ENCODE measurements at places on chromosomes 7 and 10. TPM values are rescaled to one million over a fixed set of nuclear protein-coding genes. Genes with fewer than 3 reads are reported as not detected.

DNA sequence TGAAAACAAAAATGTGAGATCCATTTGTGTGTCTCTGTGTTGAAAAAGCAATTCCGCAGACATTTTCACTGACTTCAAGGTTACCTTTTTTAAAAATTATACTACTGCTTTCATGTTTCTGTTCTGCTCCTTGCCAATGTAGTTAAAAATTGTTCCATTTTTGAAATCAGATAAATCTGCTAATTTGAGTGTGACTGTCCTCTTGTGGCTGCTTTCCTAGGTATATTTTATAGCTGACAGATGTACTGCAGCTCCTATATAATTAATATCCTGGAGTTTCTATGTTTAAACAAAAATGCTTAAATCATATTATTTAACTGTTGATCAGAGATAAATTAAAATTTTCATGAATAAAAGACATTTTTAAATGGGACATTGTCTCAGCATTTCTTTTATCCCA is 177.6 kb upstream of the LRRTM3 start:
- DNase-seq, result no peak
- no peak overlapping the region for H3K4me3 ChIP-seq
- H3K27me3 ChIP-seq, result no peaks in the 10 kb centered on the region
- no peaks in the 10 kb centered on the region for H3K4me1 ChIP-seq
- no peaks in the 10 kb centered on the region for H3K36me3 ChIP-seq

DNA sequence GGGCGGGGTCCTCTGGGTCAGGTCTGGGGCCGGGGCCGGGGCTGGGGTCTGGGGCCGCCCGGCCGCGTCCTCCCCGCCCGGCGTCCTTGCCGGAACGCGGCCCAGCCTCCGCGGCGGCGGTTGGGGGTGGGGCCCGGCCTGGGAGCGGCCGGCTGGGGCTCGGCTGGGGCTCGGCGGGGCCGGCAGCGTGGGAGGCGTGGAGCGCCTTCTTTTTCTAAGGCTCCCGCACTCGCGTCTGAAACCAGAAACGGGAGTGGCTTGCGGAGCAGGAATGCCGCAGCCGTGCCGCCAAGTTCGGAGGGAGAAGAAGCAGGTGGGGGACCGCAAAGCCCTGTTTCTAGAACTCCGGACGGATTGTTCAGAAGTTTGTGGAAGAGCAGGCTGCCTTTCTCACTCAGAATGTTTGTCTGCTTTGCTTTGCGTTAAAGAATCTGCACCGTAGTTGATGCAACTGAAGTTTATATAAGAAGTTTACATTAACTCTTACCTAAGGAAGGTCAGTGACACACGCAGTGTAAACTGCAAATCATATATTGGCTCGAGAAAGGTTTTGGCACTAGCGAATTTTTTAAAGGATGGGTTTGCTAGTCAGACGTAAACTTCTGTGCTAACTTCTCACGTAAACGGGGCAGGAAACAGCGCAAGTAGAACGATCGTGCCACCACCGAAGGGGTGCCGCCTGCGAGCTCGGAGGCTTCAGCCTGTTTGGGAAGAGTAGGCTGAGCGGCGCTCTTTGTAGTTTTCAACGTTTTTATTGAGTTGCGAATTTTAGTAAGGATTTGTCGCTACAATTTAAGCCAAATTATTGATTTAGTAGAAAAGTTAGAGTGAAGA is 729 bp downstream of the DNAJB6 start:
- H3K27me3 ChIP-seq, result no peaks in the 10 kb centered on the region
- peak; percentile 95 for DNase-seq
- H3K36me3 ChIP-seq, result no peaks in the 10 kb centered on the region
- peak overlapping the region; percentile 99 for H3K27ac ChIP-seq
- peak overlapping the region; percentile 71 for H3K4me3 ChIP-seq

- H3K4me3 ChIP-seq, result no peak overlapping the region
- no peak overlapping the region for H3K27ac ChIP-seq
- no peaks in the 10 kb centered on the region for H3K36me3 ChIP-seq
- H3K4me1 ChIP-seq, result no peaks in the 10 kb centered on the region
Observed at GRCh38 chr10:89151857-89152256, 55.3 kb downstream of the CH25H start.

GRCh38 chr7:157395206-157395605 is 58.4 kb downstream of the DNAJB6 start:
- H3K27ac ChIP-seq, result no peak overlapping the region
- no peaks in the 10 kb centered on the region for H3K27me3 ChIP-seq
- peaks cover 15% of the 10 kb centered on the region for H3K4me1 ChIP-seq
- no peak overlapping the region for H3K4me3 ChIP-seq

- DNase-seq, result no peak
- H3K4me3 ChIP-seq, result no peak overlapping the region
- no peaks in the 10 kb centered on the region for H3K4me1 ChIP-seq
Observed at GRCh38 chr10:5600908-5601307, 65.5 kb downstream of the ASB13 start.

Gene CACNB2
- 3.1 TPM for total RNA-seq

DNA sequence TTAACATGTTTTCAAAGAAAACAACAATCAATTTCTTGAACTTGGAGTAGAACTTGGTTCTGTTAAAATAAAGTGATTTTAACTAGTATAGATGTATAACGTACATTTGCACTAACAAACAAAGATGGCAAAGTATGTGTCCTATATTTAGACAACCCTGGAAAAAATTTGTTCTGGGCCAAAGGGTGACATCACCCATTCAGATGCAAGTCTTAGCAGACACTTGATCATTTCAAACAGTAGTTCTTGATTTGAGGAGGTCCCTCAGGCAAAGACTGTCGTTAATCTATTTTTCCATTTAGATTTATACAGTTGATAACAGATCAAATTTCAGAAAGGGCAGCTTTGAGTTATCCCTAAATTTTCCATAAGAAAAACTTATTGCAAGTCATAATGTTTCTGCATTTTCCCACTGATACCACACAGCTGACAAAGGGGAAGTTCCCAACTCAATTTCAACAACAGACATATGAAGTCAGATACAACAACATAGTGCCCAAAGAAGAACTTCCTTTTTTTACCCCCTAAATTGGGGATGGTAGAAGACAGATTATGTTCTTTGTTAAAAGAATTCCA is 5.2 kb downstream of the NMT2 start:
- no peak overlapping the region for H3K4me3 ChIP-seq
- no peaks in the 10 kb centered on the region for H3K27me3 ChIP-seq
- no peaks in the 10 kb centered on the region for H3K36me3 ChIP-seq
- no peak for DNase-seq
- peaks cover 6% of the 10 kb centered on the region for H3K4me1 ChIP-seq

DNA sequence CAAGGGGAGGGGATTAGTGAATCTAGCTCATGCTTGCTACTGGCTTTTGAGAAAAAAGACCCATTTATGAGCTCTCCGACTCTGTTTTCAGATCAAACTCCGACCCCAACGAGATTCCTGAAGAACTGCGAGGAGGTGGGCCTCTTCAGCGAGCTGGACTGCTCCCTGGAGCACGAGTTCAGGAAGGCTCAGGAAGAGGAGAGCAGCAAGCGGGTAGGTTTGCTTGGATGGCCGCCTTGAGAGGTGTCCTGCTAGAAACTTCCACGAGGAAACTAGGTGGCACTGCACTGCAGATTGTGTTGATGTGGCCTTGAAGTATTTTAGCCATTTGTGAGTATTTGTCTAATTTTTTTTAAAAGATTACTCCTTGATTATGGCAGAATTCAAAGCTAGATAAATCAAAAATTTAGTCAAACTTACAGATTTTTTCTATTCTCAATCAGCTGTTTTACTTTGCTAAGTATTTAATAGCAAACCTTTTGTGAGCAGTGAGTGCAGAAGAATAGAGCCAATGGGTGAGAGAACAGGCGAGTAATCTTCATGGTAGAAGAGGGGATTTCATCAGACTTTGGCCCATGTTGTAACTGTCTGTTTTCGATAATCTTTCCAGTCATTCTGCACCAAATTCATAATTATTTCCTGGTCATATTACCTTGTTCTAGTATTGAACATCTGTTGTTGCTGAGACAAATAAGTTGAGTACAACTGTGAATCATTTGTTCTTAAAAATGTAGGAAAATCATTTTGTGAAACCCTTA is 95.4 kb downstream of the CREB5 start:
- no peak for DNase-seq
- H3K27ac ChIP-seq, result no peak overlapping the region
- H3K36me3 ChIP-seq, result no peaks in the 10 kb centered on the region

Gene LEP
- total RNA-seq, result not detected

GRCh38 chr7:922334-923107 is 32.0 kb downstream of the ADAP1 start:
- DNase-seq, result peak; percentile 54
- peaks cover 21% of the 10 kb centered on the region for H3K4me1 ChIP-seq
- no peak overlapping the region for H3K4me3 ChIP-seq
- H3K27me3 ChIP-seq, result no peaks in the 10 kb centered on the region
- peak overlapping the region; percentile 76 for H3K27ac ChIP-seq

DNA sequence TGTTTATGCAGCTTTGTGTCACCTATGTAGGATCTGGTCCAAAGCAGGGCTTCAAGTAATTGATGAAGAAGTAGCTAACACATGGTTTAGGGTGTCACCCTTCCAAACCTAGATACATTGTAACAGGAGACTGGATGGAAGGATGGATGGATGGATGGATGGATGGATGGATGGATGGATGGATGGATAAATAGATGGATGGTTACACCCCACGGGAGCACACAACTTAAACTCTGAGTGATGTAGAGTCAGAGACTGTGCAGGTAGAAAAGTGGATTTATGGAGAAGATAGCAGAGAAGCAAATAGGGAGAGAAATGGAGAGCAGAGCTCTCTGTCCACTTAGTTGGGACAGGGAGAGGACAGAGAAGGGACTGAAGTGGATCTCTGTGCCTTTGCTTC is 78.4 kb downstream of the NHLRC2 start:
- H3K27me3 ChIP-seq, result no peaks in the 10 kb centered on the region
- H3K36me3 ChIP-seq, result no peaks in the 10 kb centered on the region
- H3K4me3 ChIP-seq, result no peak overlapping the region
- peaks cover 3% of the 10 kb centered on the region for H3K4me1 ChIP-seq

Gene PTF1A
- total RNA-seq, result not detected

GRCh38 chr10:21638681-21639080 is 104.6 kb downstream of the MLLT10 start:
- DNase-seq, result no peak
- H3K27ac ChIP-seq, result no peak overlapping the region
- no peaks in the 10 kb centered on the region for H3K36me3 ChIP-seq
- H3K4me1 ChIP-seq, result no peaks in the 10 kb centered on the region
- H3K4me3 ChIP-seq, result no peak overlapping the region

GRCh38 chr7:4712281-4713182 is 30.4 kb downstream of the FOXK1 start:
- no peak overlapping the region for H3K4me3 ChIP-seq
- peaks cover 72% of the 10 kb centered on the region for H3K4me1 ChIP-seq
- H3K36me3 ChIP-seq, result no peaks in the 10 kb centered on the region
- no peak for DNase-seq
- H3K27ac ChIP-seq, result peak overlapping the region; percentile 54

GRCh38 chr7:127845522-127846214 is 185.6 kb downstream of the LRRC4 start:
- H3K27me3 ChIP-seq, result no peaks in the 10 kb centered on the region
- no peak overlapping the region for H3K27ac ChIP-seq
- no peaks in the 10 kb centered on the region for H3K36me3 ChIP-seq
- peaks cover 19% of the 10 kb centered on the region for H3K4me1 ChIP-seq
- DNase-seq, result no peak

Gene VIPR2
- total RNA-seq, result not detected

Gene ANKRD1
- 223 TPM for total RNA-seq

GRCh38 chr10:128734161-128734560 is 607.9 kb upstream of the MKI67 start:
- no peak overlapping the region for H3K27ac ChIP-seq
- H3K4me3 ChIP-seq, result no peak overlapping the region
- DNase-seq, result no peak
- no peaks in the 10 kb centered on the region for H3K36me3 ChIP-seq
- no peaks in the 10 kb centered on the region for H3K27me3 ChIP-seq
- no peaks in the 10 kb centered on the region for H3K4me1 ChIP-seq

Gene CALML5
- not detected for total RNA-seq

Gene SYT15
- total RNA-seq, result 23.9 TPM

GRCh38 chr7:129853661-129854268 is 99.0 kb downstream of the UBE2H start:
- H3K4me1 ChIP-seq, result peaks cover 35% of the 10 kb centered on the region
- peak overlapping the region; percentile 3 for H3K27ac ChIP-seq
- no peak overlapping the region for H3K4me3 ChIP-seq
- DNase-seq, result peak; percentile 42
- H3K27me3 ChIP-seq, result no peaks in the 10 kb centered on the region

GRCh38 chr7:106562711-106563366 is 98.1 kb downstream of the CCDC71L start:
- DNase-seq, result no peak
- H3K4me1 ChIP-seq, result no peaks in the 10 kb centered on the region
- no peak overlapping the region for H3K4me3 ChIP-seq
- no peak overlapping the region for H3K27ac ChIP-seq
- H3K27me3 ChIP-seq, result no peaks in the 10 kb centered on the region
- H3K36me3 ChIP-seq, result no peaks in the 10 kb centered on the region

GRCh38 chr7:37738321-37738720 is 54.8 kb downstream of the GPR141 start:
- H3K27me3 ChIP-seq, result no peaks in the 10 kb centered on the region
- no peak overlapping the region for H3K4me3 ChIP-seq
- H3K27ac ChIP-seq, result no peak overlapping the region
- DNase-seq, result no peak
- no peaks in the 10 kb centered on the region for H3K36me3 ChIP-seq

Gene PHKG1
- total RNA-seq, result 0.49 TPM

GRCh38 chr7:126228356-126229061 is 1024.2 kb downstream of the GRM8 start:
- no peak overlapping the region for H3K27ac ChIP-seq
- H3K36me3 ChIP-seq, result no peaks in the 10 kb centered on the region
- no peak for DNase-seq
- H3K4me3 ChIP-seq, result no peak overlapping the region

Gene NPC1L1
- 0.30 TPM for total RNA-seq

GRCh38 chr10:31977440-31978155 is 49.0 kb upstream of the ARHGAP12 start:
- H3K4me1 ChIP-seq, result peaks cover 16% of the 10 kb centered on the region
- no peak overlapping the region for H3K4me3 ChIP-seq
- H3K27me3 ChIP-seq, result no peaks in the 10 kb centered on the region
- peak overlapping the region; percentile 1 for H3K27ac ChIP-seq
- no peak for DNase-seq

DNA sequence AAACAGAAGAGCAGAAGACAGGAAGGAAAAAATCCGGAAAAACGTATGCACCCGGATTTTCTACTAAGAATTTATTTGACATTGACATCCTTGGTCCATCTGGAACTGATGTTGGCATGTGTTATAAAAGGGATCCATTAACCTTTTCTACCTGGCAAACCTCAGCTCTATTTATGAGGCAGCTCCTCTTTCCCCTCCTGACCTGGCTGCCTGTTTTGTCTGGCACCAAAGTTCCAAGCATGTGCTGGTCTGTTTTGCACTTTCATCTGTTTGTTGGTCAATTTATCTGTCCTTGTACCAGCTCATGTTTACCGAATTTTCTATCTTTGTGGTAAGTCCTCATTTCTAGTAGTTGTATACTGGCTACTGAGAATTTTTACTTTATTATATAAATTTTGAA is 258.0 kb downstream of the TNS3 start:
- DNase-seq, result no peak
- H3K4me3 ChIP-seq, result no peak overlapping the region
- H3K36me3 ChIP-seq, result peaks cover 3% of the 10 kb centered on the region
- H3K27ac ChIP-seq, result peak overlapping the region; percentile 19

Gene ANK3
- 109 TPM for total RNA-seq

- peak overlapping the region; percentile 81 for H3K27ac ChIP-seq
- DNase-seq, result no peak
- no peaks in the 10 kb centered on the region for H3K27me3 ChIP-seq
- no peak overlapping the region for H3K4me3 ChIP-seq
- peaks cover 93% of the 10 kb centered on the region for H3K4me1 ChIP-seq
Observed at GRCh38 chr7:44634187-44634838, 27.9 kb downstream of the OGDH start.
